ENCODE measurements at places on chromosomes 5 and 9. TPM values are rescaled to one million over a fixed set of nuclear protein-coding genes. Genes with fewer than 3 reads are reported as not detected.

The PIP5K1B gene
- total RNA-seq, result not detected

GRCh38 chr5:171898386-171898785 is 108.1 kb downstream of the FBXW11 start:
- DNase-seq, result no peak

DNA sequence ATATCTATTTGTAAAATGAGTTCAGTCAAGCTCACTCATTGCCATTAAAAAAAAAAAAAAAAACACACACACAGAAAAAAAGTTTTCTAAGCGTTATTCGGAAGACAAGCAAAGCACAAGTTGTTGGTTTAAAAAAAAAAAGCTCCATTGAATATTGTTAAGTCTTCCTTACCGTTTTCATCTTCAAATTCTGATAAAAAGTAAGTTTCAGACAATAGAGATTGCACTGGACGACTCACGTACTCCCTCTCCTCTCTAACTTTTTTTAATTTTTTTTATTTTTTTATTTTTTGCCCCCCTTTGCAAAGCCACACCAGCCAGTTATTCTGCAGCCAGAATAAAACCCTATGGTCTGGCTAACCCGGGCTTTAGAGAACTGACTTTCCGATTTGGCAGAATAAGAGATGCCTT is 544 bp downstream of the ADAMTS6 start:
- DNase-seq, result no peak

GRCh38 chr9:34170237-34170991 is 8.4 kb upstream of the UBAP1 start:
- no peak for DNase-seq

- DNase-seq, result peak; percentile 65
Observed at GRCh38 chr5:179762781-179763176, 30.2 kb downstream of the MAML1 start.

All from HT1080 (cell line).